GF-D8 (cell line): ENCODE measurements at places on chromosomes 16 and 17.

DNA sequence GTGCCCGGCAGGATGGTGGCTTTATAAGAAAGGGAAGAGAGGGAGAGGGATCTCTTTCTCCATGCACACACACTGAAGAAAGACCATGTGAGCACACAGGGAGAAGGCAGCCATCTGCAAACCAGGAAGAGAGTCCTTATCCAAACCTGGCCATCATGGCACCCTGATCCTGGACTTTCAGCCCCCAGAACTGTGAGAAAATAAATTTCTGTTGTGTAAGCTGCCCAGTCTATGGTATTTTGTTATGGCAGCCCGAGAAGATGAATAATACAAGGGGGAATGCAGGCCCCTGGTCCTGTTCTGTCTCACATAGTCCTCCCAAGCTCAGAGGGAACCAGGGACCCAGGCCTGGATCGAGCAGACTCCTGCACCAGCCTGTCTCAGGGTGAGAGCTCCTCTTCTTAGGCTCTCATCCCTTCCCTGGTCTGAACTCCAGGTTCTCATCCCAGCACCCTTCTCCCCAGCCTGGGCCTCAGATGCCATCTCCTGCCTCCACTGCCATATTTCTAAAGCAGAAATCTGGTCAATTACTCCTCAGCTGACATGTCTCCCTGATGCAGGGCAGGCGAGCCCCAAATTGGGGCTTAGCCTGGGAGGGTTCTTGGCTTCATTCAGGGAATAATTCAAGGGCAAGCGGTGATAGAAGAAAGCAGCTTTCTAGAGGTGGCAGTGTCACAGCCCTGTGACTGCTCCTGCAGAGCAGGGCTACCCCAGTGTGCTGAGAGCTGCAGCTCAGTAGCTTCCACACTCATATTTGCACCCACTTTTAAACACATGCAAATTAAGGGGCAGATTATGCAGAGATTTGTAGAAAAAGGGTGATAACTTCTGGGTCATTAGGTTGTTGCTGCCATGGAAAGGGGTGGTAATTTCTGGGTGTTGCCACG lies 28.8 kb downstream of the IGFBP4 start:
- DNase-seq: no peak

- DNase-seq: no peak
Measured at GRCh38 chr16:86580791-86581170, 2.4 kb downstream of the FOXL1 start.

GRCh38 chr16:60929-61878 lies 7.6 kb downstream of the SNRNP25 start:
- DNase-seq: no peak

GRCh38 chr17:73387746-73388577 lies 76.2 kb upstream of the CDC42EP4 start:
- DNase-seq: no peak

- DNase-seq: no peak
Measured at GRCh38 chr17:65436871-65437270, 124.6 kb downstream of the AXIN2 start.

DNA sequence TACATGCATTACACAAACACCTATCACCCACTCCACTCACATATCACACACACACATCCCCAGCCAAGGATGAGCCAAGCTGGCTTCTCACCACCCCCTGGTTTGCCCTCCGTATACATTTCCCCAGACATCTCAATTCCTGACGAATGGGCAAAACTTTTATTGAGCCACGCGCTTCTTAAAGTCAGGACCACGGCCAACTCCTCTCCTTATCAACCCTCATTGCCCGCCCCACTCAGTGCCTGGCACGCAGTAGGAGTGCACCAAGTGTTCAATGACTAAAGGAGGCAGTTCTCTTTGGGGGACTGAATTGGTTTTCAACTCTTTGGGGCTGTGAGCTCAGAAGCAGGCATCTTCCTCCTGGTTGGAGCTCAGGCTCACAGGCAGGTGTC lies 22.5 kb upstream of the C16orf78 start:
- DNase-seq: no peak

GRCh38 chr17:63029541-63029940 lies 63.5 kb downstream of the TANC2 start:
- no peak for DNase-seq

- DNase-seq: no peak
Measured at GRCh38 chr16:78591682-78592103, 492.2 kb downstream of the WWOX start.
